Inflammatory macrophage treated with lipopolysaccharide for 4 hours (primary cell): ENCODE measurements at places on chromosomes 1 and 21.
A peak's percentile ranks its signal among the peaks of the same experiment; 100 is the strongest.

DNA sequence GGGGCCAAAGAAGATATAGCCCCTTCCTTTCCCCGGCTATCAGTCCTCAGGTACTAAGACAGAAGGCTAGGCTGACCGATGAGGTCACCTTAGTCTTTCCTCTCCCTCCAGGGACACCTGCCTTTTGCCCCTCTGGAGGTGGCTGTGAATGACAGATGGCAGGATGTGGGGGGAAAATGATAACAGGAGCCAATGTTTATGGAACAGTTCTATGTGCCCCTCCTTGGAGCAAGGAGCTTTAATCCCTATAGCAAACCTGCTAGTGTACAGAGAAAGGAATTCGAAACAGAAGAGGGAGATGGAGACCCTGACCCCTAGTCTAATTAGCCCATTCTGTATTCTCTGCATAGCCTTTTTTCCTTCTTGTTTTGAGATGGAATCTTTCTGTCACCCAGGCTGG is 28.1 kb downstream of the SERINC2 start:
- no peak for DNase-seq

GRCh38 chr1:22189619-22190018 is 46.7 kb upstream of the WNT4 start:
- no peak for DNase-seq

DNA sequence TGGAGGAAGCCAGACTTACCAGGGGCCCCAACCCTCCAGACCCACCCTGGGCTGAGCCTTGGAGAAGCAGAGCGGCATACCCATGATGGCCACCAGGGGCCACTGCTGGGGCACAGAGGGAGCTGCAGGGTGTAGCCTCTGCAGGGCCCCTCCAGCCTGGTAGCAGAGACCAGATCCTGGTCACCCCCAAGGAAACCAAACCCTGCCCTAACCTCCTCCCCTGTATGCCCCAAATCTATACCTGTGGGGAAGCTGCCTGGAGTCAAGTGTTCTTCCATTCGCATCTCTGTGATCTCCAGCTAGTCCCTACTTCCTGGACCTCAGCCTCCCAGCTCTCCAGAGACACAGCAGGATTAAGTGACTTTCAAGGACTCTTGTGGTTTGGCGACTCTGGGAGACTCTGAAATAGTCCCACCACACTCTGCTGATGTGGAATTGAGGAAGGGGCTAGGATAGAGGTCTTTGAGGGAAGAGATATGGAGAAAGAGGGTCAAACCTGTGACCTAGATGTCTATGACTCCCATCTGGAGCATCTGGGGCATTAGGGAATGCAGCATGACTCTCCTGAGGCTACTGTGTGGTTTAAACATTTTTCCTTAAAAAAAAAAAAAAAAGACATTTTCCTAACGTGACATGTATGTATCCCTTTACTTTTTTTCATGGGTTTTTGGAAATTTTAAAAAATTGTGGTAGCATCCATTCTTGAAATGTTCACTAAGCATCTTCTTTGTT is 119.2 kb upstream of the IPO9 start:
- DNase-seq, result peak; percentile 67

GRCh38 chr1:216804111-216804510 is 80.9 kb upstream of the ESRRG start:
- DNase-seq, result no peak

- peak; percentile 84 for DNase-seq
These were observed 7.5 kb downstream of the SHISA4 start for GRCh38 chr1:201895913-201896807.

DNA sequence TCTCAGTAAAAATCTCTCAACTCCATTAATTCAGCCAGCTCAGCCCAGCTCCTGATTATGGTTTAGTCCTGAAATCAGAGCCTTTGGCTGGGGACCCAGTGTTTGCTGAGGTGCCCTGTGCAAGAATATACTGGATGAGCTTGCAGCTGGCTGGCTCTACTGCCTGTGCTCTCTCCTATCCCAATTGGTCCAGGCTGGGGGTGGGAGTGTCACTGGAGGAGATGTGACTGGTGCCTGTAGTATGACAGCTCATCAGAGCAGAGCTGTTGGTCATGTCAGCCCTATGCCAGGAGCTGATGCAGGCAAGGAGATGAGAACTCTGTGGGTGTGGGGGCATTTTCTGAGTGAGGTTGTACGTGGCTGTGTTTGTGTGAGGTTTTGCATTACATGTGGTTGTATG is 87.0 kb downstream of the TNR start:
- DNase-seq, result no peak

- no peak for DNase-seq
These were observed 6.7 kb upstream of the INKA2 start for GRCh38 chr1:111745675-111746613.

DNA sequence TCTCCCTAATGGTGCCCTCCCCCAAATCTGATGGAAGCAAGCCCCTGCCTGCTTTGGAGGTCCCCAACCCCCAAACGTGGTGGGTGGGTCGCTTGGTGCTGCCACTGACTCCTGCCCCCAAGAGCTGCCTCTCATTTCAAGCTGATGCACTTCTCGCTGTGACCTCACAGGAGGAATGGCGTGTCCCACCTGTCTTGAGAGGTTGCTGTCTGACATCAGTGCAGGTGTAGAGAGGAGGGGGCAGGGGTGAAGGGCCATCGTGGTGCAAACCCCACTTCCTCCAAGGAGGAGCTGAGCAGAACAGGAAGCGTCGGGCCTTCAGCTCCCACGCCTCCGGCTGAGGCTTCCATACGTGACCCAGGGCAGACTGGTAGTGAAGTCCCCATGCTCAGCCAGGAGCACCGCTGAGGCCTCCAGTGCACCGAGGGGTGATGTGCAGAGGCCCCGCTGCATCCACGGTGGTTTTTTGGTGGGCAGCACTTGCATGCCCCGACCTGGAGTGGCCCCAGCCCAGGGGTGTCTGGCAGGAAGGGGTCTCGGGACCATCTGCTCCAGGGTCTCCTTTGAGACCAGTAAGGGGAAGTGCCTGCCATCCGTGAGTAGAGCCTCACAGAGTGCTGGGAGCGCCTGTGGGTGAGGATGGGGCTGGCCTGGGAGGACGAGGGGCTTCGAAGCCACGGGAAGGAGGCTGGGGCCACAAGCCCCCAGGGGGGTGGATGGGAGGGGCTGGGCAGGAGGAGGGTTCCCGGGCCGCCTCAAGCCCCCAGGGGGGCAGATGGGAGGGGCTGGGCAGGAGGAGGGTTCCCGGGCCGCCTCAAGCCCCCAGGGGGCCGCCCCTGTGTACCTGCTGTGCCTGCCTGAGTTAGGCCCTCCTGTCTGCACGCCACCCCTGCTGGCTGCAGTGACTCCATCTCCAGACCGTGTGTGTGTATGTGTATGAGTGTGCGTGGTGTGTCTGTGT is 39.8 kb downstream of the WDR4 start:
- DNase-seq, result peak; percentile 5

DNA sequence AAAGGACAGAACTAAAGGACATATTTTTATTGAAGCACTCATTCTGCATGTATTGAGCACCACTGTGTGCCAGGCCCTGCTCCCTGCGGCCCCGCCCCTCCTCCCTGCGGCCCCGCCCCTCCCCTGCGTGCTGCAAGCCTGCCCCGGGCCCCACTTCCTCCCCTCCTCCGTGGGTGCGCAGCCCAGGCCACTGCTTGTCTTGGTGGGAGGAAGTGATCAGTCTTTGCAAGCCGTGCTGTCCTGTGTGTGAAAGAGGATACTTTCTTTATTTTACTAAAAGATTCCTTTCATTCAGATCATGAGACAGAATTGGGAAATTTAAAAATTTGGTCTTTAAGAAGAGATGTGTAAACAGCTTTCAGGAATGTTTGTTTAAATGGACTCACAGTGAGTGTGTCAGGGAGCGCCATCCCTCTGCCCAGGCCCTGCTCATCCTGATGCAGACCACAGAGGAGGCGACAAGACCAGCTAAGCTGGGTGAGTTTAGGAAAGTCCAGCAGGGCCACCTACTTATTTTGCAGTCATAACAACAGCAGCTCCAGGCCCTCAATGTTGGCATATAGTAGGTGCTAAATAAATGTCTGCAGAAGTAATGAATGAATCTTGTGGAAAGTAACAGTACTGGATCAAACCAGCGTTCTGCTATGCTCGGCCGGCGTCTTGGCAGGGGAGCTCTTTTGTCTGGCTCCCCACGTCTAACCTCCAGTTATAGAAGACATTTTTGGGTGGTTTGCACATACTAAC is 88.3 kb upstream of the SELENON start:
- DNase-seq, result peak; percentile 72

- DNase-seq, result peak; percentile 44
These were observed 226.3 kb upstream of the FGGY start for GRCh38 chr1:59070610-59071009.

GRCh38 chr1:58477390-58477789 is 69.1 kb downstream of the OMA1 start:
- no peak for DNase-seq

DNA sequence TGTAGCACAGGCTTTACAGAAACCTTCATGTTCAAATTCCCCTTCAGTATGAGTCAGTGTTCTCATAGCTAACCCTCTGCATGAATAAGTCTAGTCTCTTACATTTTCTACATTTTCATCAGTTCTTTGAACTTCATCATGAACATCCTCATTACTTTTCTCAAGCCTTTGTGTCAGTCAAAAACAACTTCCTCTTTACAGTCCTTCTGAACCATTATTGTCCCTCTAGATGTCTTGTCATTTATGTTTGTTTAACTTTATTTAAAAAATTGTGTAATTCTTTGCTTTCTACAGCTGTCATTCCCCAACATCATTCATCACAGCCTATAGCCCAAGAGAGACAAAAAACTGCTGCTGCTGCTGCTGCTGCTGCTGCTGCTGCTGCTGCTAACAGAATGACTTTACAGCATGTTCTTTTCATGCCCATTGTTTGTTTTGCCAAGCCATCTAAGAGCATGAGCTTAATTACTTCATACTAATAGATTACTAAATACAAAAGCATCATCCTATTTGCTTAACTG is 133.1 kb downstream of the LRRC40 start:
- no peak for DNase-seq

DNA sequence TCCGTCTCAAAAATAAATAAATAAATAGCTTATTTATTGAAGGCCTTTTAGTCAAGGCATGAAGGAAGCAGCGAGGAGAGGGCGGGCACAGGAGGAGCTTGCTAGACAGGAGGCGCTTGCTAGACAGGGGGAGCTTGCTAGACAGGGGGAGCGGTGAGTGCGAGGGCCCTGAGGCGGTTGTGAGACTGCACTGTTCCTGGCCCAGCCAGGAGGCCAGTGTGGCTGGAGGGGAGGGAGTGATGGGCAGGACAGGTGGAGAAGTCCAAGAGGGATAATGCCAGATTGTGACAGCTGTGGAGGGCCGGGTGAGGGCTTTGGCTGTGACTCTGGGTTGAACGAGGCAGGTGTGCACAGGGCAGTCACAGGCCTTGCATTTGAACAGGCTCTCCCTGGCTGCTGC is 18.2 kb downstream of the KIF17 start:
- no peak for DNase-seq

GRCh38 chr1:212158912-212159796 is 123.6 kb downstream of the DTL start:
- DNase-seq, result no peak

DNA sequence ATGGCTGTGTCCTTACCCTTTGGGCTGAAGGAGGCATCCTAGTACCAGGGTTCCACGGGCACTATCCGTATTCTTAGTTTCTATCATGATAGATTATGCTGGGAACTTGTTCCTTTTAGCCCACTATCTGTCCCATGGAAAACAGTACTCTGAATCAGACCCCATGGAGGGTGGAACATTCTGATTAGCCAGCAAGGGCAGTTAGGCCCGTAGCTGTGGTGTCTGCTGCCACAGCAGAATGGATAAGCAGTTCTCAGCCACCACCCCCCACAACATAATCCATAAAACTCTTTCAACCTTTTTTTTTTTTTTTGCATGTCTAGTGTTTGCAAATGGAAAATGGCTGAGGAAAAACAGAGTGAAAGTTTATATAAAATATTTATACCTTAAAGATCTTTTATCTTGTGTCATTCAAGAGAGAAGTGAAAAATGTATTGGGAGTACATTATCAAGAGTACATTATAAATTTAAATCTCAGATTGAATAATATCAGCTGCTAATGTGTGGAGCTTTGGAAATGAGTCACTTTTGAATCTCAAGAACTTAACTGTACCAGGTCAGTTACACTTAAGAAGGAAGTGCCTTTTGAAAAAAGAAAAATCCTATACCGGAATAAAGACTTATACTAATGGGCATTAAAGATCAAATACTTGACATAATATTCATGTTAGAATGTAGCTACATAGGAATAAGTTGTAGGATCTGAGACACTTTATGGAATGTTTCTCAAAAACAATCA is 80.3 kb downstream of the NFIA start:
- no peak for DNase-seq

DNA sequence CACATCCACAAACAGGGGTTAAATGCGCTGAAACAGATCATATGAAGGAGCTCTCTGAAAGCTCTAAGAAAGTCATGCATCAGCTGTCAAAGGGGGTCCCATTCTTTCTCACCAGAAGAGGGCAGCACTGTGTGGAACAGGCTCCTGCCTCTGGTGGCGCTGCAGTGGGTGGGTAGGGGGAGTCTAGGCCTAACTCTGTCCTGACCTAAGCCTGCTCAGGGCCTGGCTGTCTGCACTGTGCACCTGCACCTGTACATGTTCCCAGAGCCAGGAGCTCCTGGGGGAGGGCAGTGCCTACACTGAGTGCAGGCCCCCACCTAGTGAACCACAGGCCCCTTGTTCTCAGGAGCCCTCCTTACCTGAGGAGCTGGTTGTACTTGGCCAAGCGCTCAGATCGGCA is 16.0 kb downstream of the ENO1 start:
- DNase-seq, result no peak

DNA sequence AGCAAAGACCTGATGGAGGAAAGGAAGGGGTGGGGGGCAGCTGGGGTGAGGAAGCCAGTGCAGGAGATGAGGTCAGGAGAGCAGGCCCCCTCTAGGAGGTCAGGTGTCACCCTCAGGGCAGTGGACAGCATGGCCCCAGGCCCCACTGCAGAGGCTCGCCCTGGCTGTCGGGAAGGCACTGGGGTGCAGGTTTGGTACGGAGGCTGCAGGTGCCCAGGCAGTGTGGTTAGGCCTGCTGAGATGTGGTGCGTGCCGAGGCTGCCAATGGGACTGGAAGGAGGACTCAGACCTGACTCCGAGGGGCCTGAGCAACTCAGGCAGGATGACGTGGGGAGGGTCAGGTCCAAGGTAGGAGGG is 82.3 kb downstream of the PCBP3 start:
- DNase-seq, result no peak

- DNase-seq, result peak; percentile 89
These were observed 67.9 kb upstream of the EFHD2 start for GRCh38 chr1:15341634-15342407.

- no peak for DNase-seq
These were observed 3.0 kb downstream of the SPATA46 start for GRCh38 chr1:162373541-162374260.

GRCh38 chr1:22129501-22130117 is 13.3 kb downstream of the WNT4 start:
- DNase-seq, result no peak

DNA sequence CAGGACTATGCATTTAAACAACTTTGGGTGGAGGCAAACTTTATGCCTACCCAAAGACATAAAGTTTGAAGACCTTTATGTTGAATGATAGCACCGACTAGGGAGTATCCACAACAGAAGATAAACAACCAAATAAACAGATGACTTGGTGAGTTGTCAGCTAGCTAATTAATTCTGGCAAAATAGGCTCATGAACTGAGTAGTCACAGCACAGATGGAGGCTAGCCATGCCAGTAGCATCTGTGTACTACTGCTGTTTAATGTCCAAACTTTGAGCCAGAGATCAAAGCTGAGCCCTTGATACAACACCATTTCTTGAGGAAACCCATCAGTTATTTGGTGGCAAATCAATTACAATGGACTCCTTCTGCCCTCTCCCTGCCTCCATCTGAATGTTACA is 40.3 kb upstream of the CCDC190 start:
- DNase-seq, result no peak

GRCh38 chr1:40764981-40765380 is 18.6 kb upstream of the KCNQ4 start:
- no peak for DNase-seq

- no peak for DNase-seq
These were observed 147.9 kb downstream of the LRRC40 start for GRCh38 chr1:70057500-70057899.
